M059J (cell line): ENCODE measurements at places on chromosomes 6 and 20.

DNA sequence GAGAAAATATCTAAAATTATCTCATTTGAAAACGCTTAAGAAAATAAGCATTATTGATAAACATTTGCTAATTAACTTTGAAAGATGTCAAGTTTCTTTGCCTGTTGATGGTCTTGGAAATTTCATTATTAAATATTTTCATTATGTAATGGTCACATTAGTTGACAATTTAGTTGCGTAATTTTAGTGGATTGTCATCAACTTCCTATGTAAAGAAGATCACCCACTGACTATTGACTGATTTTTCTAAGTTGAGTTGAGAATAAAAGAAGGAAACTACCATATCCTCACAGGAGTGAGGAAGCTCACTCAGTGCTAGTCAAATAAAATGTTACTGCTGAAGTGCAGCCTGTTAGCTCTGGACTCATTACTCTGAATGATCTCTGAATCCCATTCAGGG is 79.9 kb upstream of the LY86 start:
- DNase-seq: no peak

- peak; percentile 33 for DNase-seq
These were observed 200.5 kb downstream of the SMOC2 start for GRCh38 chr6:168641446-168641845.

GRCh38 chr6:54335871-54336270 is 27.6 kb downstream of the TINAG start:
- peak; percentile 97 for DNase-seq

DNA sequence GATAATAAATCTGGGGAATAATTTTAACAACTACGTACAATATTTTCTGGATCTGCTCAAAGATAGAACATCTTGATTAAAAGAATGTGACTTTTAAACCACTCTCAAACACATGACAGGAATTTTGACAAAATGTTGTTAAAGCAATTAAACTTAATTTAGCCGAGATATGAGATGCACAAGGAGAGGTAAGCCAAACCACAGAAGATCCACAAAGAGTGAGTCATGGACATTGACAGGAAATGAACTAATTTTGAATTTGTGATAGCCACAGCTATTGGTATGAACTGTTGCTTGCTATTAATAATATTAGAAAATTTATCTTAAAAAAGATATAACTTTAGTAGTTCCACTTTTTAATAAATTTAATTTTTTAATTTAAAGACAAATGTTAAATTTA is 27.8 kb upstream of the VGLL2 start:
- peak; percentile 51 for DNase-seq

GRCh38 chr6:136945711-136946121 is 23.6 kb downstream of the SLC35D3 start:
- no peak for DNase-seq

DNA sequence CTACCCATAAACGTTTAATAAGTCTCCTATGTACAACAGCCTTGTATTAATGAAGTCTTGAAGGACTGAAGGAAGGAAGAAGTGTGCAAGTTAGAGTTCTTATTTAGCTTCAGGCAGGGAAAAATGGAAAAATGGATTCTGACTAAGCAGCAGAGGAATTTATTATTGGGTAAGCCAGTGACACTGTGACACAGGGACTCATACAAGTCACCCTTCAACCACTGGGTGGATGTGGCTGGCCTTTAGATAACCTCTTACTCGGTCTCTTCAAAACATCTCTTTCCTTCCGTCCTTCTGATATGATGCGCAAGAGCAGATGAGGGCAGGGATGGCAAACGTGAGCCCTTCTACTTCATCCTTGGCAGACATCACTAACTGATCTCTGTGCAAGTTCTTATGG is 145.6 kb downstream of the DHX35 start:
- DNase-seq: peak; percentile 88

GRCh38 chr6:143119260-143119659 is 58.6 kb downstream of the AIG1 start:
- DNase-seq: no peak

GRCh38 chr6:71326611-71327010 is 38.0 kb downstream of the OGFRL1 start:
- peak; percentile 47 for DNase-seq

DNA sequence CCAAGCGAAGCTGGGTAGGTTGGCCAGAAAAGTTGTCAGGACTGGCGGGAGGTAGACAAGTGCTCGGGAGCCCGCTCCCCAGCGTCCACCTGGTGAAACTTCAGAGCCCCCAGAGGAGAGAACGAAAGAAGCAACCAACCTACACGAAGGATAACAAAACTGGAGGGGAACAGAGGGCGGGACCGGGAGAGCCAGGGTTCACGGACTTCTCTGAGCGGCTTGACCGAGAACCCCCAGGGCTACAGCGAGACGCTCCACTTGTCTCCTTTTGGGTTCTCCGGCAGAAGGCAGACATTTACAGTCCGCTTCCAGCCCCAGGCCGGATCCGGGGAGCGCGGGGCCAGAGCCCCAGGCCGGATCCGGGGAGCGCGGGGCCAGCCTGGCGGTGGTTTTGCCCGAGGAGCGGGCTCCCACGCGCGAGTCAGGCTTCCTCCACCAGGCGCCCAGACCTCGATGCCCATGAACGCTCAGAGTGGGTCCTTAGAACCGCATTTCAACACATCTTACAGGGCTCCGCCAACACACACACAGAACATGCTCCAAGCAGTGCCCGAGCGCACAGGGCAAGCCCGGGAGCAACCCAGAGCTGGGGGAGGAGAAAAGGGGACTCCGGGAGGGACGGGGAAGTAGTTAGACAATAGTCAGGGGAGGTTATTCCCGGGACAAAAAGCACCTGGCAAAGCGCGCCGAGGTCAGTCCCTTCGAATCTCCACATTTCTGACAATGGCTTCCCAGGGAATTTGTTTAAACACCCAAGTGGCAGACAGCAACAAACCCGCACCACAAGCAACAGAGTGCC is 1.1 kb downstream of the PTPRK start:
- peak; percentile 84 for DNase-seq

DNA sequence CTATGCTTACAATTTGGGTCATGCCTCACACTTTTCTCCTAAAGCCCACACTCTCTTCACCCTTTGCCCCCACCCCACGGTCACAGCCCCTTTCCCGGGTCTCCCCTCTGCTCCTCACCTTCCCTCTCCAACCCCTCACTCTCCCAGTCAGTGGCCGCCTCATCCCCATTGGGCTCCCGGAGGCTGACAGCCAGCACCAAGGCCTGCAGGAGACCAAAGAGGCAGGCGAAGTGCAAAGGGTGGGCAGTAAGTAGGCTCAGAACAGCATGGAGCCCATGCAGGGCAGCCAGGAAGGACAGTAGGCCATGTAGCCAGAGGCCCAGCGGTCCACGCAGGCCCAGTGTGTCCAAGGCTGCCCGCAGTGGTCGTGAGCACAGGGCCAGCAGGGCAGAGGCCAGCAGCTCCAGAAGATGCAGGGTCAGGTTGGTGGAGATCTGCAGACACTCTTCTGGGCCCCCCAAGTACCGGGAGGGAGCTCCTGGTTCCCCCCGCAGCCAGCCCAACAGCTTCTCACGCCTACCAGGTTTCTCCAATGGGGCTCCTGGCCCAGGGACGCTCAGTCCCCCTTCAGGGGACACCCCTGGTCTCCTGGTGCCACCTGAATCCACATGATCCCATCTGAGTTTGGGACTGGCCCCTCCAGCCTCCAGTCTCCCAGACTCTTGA is 1.5 kb downstream of the C6orf47 start:
- DNase-seq: no peak

DNA sequence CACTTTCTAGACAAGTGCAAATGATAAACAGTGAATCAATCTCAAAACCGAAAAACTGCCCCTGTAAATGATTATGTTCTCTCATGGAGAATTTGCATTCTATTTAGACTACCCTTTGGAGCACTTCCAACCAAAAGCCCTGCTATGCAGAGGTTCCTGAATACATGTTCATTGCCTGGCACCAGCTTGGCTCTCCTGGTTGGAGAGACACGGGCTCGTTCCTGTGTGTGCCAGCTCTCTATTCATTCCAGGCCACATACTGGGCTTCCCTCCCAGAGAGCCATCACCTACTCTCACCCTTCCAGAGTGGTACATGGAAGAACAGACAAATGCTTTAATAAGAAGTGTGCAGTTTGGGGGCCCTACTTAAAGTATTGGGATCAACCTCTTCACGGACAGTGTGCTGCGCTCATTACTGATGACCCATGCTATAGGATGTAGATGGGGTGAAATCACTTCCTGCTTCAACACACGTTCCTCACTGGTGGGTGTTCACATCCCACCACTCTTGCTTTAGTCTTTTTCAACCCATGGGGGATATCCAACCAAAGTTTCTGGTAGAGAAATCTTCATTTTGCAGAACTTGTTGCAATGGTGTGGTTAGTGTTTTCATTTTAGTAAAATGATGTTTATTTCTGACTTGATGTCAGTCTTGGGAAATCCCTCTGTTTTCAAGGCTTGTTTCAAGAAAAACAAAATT is 38.5 kb upstream of the NAA20 start:
- DNase-seq: peak; percentile 47

DNA sequence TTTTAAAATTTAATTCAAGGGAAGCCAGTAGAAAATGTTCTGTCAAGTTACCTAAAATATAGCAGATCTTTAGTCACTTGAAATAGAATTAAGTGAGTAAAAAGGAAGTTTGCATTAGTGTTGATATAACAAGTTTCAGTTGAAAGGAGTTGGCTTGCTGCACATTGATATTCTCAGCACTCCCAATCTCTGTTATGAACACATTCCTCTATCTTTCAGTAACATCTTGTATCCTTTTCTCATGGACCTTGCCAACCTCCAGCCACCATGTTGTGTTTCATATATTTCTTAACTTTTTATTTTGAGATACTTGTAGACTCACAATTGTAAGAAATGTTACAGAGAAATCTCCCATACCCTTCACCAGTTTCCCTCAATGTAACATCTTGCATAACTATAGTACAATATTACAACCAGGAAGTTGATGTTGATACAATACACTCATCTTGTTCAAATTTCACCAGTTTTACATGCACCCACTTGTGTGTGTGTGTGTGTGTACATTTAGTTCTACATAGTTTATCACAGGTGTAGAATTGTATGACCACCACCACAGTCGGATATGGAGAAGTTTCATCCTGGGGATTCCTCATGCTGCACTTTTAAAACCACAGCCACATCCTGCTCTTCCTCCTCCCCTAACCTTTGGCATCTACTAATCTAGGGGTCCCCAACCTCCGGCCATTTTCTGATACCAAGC is 20.2 kb upstream of the PAQR8 start:
- DNase-seq: no peak

GRCh38 chr20:17493173-17493572 is 38.0 kb downstream of the BFSP1 start:
- DNase-seq: no peak

GRCh38 chr6:106072501-106073090 is 13.5 kb upstream of the PRDM1 start:
- no peak for DNase-seq

- DNase-seq: no peak
These were observed 369.6 kb upstream of the MARCKS start for GRCh38 chr6:113487489-113488058.

- DNase-seq: no peak
These were observed 8.0 kb upstream of the RBCK1 start for GRCh38 chr20:400128-400453.

GRCh38 chr6:148445620-148446019 is 103.0 kb downstream of the SASH1 start:
- peak; percentile 78 for DNase-seq

GRCh38 chr6:158760618-158761250 is 58.4 kb downstream of the EZR start:
- DNase-seq: no peak

DNA sequence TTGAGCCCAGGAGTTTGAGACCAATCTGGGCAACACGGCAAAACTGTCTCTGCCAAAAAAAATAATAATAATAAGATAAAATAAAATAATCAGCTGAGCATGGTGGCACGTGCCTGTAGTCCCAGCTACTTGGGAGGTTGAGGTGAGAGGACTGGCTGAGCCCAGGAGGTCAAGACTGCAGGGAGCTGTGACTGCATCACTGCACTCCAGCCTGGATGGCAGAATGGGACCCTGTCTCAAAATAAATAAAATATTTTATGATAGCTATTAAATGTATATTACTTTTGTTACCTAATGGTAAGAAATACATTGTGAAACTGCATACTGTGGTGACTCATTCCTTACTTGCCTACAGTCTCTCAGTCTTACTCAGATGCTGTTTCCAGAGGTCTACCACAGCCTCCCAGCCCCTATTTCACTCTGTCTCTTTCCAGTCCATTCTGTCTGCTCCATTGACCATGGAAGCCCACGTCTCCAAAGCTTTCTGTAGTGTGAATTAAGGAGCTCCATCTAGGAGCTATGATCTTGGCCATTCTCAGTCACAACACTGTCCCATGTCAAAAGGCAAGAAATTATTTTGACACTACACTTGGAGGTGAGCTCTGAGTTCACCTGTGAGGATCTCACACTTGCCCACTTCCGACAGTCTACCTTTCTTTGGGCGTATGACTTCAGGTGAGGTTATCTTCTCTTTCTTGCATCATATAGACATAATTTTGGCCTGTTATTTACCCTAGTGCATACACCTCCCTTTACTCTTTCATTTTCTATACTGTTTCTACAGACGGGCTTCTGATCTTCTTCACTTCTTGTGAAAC is 22.4 kb upstream of the SNX9 start:
- DNase-seq: peak; percentile 37

DNA sequence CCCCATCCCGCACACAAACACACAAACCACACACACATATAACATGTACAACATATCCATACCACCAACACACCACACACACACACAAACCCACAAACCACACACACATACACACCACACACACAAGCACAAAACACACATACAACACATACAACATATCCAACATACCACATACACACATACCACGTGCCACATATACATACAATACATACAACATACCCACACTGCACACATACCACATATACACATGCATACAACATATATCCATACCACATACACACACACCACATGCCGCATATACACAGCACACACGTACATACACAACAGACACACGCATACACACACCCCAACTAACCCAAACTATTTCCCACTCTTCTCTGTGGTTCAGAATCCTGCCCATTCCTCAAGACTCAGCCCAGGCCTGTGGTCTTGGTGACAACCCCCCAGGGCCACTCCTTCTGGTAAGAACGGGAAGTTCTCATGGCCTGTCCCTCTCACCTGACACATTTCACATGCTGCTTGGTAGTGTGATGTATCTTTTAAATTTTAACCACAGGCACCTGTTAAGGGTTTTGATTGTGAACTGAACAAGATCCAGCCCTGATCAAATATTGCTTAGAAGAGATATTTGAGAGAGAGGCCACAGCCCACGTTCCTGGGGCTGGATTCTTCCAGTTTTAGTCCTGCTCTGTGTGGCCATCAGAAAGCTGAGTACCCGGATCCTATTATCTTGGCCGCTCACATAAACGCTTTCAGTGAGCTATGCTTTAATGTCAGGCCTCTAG is 55.9 kb upstream of the KCNK16 start:
- no peak for DNase-seq

- peak; percentile 19 for DNase-seq
These were observed 17.2 kb upstream of the LRRN4 start for GRCh38 chr20:6070829-6071695.
